Omental fat pad (tissue), 4 donors: ENCODE measurements at places on chromosomes 3 and 15. TPM values are rescaled to one million over a fixed set of nuclear protein-coding genes. Genes with fewer than 3 reads are reported as not detected.

- DNase-seq: no peak
These were observed 24.7 kb downstream of the RARB start for GRCh38 chr3:25452740-25453139.

GRCh38 chr15:39443659-39444219 is 137.1 kb upstream of the THBS1 start:
- no peak for DNase-seq

DNA sequence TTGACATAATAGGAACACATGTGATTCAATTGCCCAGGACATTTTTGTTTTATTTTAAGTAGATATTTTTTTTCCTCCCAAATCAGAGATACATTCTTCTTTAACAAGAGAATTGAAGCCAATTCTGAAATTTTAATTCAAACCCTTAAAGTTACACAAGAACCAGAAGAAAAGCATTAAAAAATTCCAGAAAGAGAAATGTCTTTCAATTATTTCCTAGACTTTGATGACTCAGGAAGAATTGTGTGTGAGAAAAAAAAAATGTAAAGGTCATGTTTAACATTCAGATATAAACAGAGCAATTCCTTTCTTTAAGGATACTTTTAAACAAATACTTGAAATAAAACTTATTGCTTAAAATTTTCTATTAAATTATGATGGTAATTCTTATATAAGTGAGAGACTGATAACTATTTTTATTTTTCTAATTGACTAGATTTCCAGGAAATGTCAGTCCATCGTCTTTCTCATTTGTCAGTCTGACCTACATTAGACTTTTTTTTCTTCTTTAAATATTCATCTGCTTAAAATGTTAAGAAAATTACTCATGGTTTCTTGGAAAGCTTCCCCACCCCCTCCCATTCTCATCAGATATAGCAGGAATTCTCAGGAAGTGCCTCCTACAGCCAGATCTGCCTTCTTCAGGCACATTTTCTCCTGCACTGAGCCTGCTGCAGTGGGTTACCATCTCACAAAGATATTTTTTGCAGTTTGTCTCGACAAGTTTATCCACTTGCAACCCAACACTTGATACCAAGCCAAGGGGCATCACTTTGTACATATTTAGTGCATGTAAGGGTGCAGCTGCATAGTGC is 261.8 kb upstream of the CBLB start:
- no peak for DNase-seq

GRCh38 chr3:43309372-43310305 is 23.3 kb downstream of the SNRK start:
- no peak for DNase-seq

- DNase-seq: no peak
These were observed 3.5 kb upstream of the CHAC1 start for GRCh38 chr15:40949756-40950207.

DNA sequence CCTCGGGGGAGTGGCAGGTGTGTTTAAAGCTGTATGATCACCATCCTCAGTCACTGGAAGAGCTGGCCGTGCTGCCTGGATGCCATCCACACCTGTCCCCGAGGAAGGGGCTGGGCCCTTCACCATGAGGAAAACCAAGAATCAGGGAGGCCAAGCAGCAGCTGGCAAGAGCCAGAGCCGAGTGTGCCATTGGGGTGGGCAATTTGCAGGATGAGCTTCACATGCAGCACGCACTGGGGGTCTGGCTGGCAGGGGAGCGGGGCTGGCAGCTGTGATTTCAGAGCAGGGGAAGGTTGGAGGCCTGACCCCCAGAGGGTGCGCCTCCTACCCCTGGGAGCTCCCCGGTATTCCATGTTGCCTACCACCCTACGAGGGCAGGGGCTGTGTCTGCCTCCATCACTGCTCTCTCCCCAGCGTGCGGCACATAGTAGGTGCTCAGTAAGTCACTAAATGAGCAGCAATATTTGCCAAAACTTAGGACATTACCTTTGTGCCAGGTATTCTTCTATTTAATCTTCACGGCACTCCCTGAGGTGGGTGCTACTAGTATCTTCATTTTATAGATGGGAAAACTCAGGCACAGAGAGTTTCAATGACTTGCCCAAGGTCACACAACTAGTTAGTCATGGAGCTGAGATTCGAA is 30.3 kb upstream of the IQSEC1 start:
- DNase-seq: no peak

DNA sequence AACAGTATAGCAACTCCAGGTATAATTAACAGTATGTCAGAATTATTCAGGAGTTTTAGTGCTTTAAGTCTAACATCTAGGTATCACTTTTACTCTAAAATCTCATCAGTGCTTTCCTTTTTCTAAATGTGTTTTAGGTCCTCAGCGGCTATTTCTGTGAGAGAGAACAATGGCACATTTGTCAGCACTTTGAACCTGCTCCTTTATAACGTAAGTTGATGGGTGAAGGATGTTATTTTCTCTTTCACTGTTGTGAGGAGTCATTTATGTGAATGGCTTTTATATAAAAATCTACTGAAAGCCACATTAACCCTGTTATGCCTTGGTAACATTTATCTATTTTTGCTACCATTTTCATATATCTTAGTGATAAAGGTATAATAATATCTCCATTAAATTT is 22.8 kb downstream of the ZPLD1 start:
- DNase-seq: no peak

GRCh38 chr15:50790778-50791453 is 25.4 kb upstream of the SPPL2A start:
- DNase-seq: no peak

DNA sequence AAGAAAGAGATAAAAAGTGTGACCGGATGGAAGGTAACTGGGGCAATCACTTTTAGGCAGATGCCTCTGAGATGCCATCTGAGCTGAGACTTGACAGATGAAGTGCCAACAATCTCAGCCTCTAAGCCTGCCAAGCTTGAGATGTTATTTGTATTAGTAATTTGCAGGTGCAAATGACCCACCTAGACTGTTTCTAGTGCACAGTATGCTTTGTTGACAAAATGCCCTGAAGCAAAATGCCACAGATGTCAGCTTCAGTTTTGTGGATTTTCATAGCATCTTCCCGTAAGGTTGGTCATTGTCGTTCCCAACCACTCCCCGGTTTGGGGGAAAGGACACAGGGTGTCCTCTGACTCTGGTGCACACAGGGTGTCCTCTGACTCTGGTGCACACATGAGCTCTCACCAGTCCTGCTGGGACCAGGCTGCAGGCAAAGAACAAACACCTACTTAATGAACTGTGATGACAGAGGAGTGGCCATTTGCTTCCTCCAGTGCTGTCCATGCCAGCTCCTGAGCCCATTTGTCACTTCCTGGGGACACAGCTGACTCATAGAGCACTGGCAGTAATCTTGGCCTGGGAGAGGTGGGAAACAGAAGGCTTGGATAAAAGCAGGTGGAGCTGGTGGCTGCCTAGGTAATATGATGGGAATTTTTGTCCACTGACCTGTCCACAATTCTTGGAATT is 16.7 kb upstream of the PPP1R2 start:
- DNase-seq: no peak

DNA sequence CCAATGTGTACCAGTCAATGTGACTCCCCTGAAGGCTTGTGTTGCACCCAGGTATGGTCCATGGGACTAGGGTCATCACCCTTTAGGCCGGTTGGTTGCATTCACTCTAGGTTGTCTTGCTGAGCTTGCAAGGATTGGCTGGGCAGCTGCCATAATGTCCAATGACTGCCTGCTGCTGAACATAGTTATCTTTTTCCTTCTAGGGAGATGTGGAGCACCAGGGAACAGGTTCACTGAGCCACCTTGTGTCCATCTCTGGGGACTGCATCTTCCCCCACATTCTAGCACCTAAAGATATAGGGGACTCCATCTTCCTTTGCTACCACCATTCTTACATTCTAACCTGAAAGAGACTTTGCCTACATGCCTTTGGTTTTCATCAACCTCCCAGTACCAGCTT is 580.4 kb upstream of the TBL1XR1 start:
- no peak for DNase-seq

- DNase-seq: no peak
These were observed 204.1 kb downstream of the STXBP5L start for GRCh38 chr3:121111914-121112612.

GRCh38 chr3:101791778-101792177 is 12.8 kb downstream of the NXPE3 start:
- DNase-seq: no peak

DNA sequence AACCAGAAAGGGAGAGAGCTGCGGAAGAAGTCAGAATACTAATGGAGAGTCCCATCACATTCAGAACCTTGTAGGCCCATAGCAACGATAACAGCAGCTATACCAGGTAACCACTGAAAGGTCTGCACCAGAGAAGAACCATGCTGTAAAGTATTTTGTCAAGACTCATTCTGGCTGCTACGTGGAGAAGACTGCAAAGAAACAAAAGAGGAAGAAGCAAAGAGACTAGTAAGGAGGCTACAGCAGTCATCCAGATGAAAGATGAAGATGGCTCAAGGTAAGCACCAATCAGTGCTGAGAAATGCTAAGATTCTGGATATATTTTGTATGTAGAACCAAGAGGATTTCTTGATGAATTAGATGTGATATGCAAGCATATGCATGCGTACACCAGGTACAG is 39.6 kb downstream of the ACAP2 start:
- no peak for DNase-seq

DNA sequence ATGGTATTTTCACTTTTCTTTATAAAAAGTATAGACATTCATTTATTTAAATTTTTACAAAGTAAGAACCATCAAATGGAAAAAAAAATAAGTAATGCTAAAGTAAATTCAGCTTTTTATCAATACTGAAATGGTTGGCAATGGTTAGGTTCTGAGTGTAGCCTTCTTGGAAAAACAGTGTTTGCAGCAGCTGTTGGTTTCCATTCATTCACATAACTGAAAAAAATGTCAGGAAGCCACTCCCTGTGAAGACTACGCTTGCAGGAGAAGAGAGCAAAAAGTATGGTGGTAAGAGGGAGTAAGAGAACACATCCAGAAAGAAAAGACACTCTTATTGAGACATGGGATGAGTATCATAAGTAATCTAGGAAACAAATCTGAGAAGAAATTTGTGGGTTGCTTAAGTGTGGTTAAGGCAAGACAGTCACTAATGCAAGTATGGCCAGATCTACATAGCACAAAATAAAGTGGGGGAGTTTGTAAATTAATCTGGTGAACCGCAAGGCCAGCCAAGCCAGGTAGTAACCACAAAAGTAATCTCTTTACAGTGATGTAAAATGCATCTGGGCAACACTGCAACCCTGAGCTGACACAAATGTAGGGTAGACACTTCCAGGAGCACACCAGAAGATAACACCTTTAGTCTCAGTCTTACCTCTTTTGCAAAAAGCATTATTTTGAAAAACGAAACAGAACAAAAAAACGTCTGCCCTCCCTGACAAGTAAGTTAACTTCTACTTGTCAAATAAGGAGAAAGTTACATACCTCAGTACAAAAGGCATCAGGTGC is 133.7 kb downstream of the IGSF11 start:
- no peak for DNase-seq

GRCh38 chr3:157387708-157388435 is 48.8 kb upstream of the PTX3 start:
- DNase-seq: no peak

- DNase-seq: no peak
These were observed 37.1 kb downstream of the EIF4E3 start for GRCh38 chr3:71688121-71688520.

GRCh38 chr3:143277531-143277930 is 158.0 kb downstream of the CHST2 start:
- no peak for DNase-seq

DNA sequence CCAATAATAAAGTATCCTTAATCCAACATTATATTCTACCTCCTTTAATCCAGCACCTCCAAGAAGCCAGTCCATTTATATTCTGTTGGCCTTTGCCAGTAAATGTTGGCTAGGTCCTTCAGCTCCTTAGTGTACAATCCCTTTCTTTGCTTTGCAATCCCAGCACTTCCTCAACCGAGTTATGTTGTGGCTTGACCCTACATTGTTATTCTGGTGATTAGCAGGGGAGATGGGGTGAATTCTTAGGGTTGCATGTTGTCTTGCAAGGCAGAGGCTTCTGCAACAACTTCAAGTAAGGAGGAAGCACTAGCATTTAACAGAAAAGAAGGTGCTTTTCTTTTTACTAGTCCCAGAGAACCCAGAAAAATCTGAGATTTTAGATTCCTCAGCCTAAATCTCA is 127.2 kb downstream of the CD47 start:
- no peak for DNase-seq

The RNU5B-1 gene
- total RNA-seq: not detected

The C2CD4A gene
- total RNA-seq: not detected

The MTFMT gene
- total RNA-seq: 24.1 TPM
